Motor neuron (in vitro differentiated cells): ENCODE measurements at places on chromosomes 3 and 15.

DNA sequence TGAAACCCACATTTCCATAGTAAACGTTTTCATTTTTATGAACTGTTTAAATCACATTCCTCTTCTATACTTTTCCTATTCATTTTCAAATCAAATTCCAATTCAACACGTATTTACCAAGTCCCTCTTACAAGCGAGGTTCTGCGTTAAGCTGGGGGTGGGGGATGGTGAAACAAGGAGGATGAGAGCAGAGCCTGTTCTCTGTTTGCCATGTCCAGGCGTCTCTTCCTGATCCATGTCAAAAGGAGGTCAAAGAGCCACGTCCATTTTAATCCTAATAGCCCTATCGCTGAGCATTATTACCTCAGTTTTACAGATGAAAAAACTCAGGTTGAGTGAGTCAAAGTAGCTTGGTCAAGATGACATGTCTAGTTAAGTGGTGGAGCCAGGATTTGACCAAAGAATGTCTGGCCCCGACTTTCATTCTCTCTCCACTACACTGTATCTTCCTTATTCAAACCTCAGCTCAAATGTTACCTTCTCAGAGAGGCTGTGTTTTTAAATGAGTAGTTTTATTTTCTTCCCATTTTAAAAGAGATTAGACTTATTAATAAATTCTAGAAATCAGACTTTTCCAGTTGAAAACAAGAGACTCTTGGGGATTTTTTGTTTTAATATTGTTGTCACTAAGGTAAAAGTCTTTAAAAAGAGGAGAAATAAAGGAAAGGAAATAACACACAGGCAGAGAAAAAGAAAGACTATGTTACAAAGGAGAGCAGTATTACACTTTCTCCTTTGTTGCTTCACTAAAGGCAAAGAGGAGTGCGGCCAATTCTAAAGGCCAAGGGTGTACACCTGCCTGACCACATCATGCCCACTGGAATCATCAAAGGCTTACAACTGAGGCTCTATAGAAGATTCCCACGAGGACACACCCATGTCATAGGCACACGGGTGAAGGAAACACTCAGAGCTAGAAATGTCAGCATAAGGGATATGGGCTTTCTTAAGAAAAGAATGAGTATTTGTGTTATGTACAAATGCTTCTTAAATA lies 42.4 kb downstream of the MYO5A start:
- peak; percentile 50 for ATAC-seq

- no peak for ATAC-seq
Measured at GRCh38 chr3:195583831-195584542, at the start of gene APOD. APOD (minus strand) TSS chr3:195583940; CDS start chr3:195579461, 4,479 bp downstream.

- ATAC-seq: peak; percentile 27
Measured at GRCh38 chr3:50171540-50172301, 16.6 kb downstream of the SEMA3F start.

GRCh38 chr3:168117059-168117458 lies 21.3 kb upstream of the GOLIM4 start:
- ATAC-seq: no peak

GRCh38 chr15:77702211-77702957 lies 69.7 kb upstream of the LINGO1 start:
- ATAC-seq: peak; percentile 90

- ATAC-seq: no peak
Measured at GRCh38 chr3:60388731-60389130, 862.5 kb downstream of the FHIT start.

- ATAC-seq: no peak
Measured at GRCh38 chr3:23611737-23612295, 193.9 kb upstream of the UBE2E1 start.

DNA sequence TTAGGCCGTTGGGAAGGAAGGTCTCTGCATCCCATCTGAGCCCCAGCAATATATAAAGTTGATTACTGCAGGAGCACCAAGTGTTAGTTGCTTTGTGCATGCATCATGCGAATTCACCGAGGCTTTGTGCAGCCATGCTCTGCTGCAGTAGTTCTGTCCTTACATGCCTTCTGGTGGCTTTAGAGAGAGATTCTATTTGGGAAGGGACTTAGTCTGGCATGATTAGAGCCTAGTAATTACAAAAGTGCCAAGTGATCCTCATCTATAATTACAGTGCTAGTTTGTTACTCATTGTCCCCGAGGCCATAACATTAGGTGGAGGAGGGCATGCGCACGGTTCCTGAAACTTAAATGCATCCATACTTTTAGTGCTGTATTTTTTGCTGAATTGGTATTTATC lies 353.6 kb downstream of the CNTN4 start:
- ATAC-seq: no peak

DNA sequence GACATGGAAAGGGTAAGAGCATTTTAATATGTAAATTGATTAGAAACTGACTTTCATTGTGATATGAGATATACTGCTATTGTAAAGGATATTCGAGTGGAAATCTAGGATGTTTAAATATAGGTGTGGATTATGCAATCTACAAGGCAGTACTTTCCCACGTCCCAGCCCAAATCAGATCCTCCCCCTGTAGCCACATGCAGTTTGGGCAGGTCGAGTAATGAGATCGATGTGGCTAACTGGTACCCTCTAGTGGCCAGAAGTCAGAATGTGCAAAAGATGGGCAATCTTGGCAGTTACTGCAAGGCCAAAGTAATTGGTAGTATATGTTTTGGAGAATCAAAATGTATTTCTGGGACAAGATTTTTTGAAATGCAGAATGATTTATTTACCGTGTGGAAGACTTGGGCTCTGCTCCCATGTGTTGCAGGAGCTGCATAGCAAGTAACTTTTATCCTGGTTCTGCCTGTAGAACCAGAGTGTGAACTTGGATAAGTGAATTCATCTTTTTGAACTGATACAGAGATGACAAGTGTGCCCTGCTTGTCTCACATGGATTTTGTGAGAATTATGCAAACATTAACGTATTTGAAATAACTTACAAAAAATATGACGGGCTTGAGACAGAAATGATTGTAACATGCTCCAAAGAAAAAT lies 94.5 kb upstream of the ADAMTSL3 start:
- ATAC-seq: no peak

DNA sequence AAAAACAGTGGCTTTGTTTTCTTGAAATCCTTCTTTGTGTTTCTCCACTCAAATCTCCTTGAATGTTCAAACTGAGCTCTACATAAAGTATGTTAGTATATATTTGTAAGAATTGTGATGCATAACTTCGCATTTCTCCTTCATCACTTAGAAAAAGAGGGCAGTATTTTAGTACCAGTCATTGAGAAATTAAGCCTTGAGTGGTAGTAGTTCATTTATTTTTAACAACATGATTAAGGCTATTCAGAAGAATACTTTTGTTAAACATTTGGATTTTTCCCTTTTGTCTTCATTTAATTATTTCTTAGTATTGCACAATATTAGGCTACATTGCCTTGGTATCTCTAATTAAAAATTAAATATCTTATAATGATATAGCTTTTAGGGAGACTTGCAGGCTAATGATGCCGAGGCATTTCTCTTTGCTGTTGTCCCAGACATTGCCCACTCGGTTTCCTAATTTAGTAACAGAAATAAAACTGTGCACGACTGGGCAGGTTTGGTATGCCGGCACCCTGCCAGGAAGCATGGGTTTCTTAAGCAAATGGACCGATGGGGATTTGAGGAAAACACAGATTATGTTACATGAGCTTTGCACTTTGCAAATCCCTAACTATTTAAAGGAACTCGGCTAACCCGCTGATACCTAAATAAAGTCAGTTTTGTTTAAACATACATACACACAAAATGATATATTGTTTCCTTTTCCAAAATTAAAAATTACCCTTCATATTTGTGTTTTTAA lies 54.7 kb downstream of the LRRC28 start:
- peak; percentile 54 for ATAC-seq

DNA sequence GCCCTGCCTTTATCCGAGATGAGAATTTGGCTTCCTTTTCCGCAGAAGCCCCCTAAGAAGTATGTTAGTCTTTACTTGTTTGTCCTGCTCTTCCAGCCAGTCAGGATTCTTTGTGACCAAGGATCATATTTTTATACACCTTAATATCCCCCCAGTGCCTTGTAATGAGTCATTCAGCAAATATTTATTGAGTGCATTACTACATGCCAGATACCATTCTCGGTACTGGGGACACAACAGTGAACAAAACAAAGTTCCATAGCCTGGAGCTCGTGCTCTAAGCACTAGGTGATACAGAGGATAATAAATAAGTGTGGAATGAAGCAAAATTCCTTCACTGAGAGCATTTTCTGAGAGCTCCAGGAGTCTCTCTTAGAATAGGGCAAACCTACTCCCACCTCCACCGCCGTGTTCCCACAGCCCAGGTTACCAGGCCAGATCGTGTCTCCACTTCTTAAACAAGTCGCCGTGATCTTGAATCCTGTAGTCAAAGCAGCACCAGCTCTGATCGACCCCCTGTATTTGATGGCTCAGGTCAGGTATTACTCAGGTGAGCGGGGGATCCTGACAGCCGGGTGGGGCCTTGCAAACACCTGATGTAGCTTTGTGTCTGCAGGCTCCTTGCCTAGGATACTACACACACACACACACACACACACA lies 18.5 kb downstream of the TTC21A start:
- peak; percentile 29 for ATAC-seq

- peak; percentile 89 for ATAC-seq
Measured at GRCh38 chr3:154886437-154886836, 193.7 kb upstream of the MME start.

DNA sequence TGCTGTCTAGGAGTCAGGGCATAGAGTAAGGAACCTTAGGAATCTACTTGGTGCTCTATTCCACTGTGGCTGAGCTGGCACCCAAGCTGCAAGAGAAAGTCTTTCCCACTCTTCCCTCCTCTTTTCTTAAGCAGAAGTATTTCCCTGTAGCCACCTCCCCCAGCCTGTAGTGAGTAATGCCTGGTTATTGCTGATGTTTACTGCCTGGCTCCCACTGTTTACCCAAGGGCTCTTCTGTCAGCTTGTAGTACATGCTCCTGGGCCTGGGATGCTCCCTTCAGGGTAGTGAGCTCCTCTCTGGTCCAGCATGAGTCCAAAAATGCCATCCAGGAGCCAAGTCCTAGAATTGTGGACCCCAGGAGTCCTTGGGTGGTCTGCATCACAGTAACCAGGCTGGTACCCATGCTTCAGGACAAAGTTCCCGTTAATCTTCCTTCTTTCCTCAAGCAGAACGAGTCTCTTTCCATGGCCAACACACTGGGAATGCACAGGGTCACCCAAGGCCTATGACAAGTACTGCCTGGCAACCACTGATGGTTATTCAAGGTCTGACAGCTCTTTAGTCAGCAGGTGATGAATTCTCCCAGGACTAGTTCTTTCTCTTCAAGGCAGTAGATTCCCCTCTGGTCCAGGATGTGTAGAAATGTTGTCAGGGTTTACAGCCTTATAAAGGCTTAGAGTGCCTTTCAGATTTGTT lies 17.6 kb downstream of the GALK2 start:
- peak; percentile 42 for ATAC-seq

DNA sequence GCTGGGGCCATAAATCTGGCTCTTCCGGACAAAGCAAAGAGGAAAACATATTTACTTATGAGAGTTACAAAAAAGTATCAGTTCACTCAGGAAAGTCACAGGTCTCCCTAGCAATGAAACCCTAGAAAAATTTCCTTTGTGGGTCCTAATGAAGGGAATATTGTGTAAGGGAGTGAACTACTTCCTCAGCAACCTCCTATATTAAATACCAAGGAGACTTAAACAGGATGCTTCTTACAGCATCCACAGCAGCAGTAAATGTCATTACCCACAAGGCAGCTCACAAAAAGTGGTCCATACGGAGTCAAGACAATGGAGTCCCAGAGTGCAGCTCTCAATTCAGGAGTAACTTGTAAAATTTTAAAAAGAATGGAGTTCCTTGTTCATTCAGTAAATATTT lies 14.9 kb upstream of the SLC24A5 start:
- ATAC-seq: peak; percentile 81

GRCh38 chr3:32399030-32399620 lies 7.5 kb downstream of the CMTM7 start:
- ATAC-seq: no peak

GRCh38 chr3:113263020-113263419 lies 51.7 kb downstream of the BOC start:
- ATAC-seq: no peak

- ATAC-seq: no peak
Measured at GRCh38 chr3:126998320-126998719, 15.4 kb downstream of the PLXNA1 start.

GRCh38 chr15:21270474-21270873 lies 169.8 kb downstream of the POTEB3 start:
- no peak for ATAC-seq

DNA sequence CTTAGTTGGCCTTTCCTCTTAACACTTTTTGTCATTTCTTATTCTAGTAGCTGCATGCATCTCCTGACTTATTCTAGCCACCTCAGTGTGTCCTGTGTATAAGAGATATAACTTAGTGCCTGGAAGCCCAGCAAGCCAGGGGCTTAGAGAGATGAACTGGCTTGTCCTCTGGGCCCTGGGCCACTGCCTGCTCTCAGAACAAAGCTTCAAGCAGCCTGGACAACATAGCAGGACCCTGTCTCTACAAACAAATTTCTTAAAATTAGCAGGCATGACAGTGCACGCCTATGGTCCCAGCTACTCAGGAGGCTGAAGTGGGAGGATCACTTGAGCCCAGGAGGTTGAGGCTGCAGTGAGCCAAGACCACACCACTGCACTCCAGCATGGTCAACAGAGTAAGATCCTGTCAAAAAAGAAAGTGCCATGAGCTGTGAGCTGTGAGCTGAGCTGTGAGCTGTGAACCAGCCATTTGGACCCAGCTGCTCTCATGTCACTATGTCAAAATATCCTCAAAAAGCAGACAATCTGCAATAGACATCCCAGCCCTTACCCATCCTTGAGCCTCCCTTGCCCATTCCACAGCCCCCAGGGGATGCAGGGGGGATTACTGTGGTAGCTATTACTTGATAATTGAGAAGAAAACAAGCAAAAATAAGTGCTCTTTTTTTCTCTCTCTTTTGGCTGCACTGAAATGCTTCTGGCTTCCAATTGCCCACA lies 174.5 kb downstream of the OPA1 start:
- peak; percentile 1 for ATAC-seq

GRCh38 chr3:170360916-170361315 lies 3.4 kb downstream of the SKIL start:
- ATAC-seq: no peak

DNA sequence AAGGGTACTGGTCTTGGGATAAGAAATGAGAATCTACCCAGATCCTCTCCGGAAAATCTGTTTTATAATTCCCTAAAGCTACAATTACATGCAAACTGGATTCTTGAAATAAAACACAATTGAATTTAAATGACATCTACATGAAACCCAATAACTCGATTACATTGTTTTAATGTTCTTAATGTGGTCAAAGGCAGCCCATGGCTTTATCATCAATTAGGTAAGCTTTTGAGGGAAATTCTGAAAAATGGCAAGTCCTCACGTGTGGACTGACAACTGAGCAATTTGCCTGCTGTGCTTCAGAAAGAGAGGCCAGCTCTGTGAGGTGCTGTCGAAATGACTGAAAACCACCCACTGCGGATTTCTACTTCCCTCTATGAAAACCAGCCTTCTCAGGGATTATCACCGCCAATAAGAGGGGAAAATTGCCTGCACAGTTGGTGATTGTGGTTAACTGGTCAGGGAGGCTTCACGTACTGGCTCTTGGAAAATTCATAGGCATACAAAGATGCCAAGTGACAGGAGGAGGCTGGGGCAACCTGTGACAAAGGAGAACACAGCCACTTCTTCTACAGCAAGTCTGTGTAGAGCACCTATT lies 200.8 kb upstream of the SLCO3A1 start:
- ATAC-seq: no peak
